ENCODE measurements at places on chromosomes 13 and 19.

GRCh38 chr13:45921162-45921736, 69.7 kb upstream of the SIAH3 start:
- DNase-seq: no peak

- no peak for DNase-seq
Observed at GRCh38 chr19:40947573-40947972, 43.5 kb upstream of the CYP2B6 start.

GRCh38 chr13:85768946-85769345, 30.3 kb downstream of the SLITRK6 start:
- no peak for DNase-seq

- DNase-seq: no peak
Observed at GRCh38 chr19:38213469-38213868, 10.6 kb downstream of the DPF1 start.

DNA sequence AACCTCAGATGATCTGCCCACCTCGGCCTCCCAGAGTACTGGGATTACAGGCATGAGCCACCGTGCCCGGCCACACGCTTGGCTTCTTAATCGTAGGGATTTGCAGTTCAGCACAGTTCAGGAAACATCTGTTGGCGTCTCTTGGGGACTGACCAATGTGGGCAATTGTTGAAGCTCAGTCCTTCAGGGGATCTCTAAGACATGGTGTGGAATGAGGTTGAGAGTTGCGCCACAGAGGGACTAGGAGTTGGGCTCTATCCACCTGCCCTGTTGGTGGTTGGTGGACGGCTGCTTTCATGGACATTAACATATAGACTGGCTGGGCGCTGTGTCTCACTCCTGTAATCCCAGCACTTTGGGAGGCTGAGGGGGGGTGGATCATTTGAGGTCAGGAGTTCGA, 37.3 kb upstream of the SIN3B start:
- no peak for DNase-seq

DNA sequence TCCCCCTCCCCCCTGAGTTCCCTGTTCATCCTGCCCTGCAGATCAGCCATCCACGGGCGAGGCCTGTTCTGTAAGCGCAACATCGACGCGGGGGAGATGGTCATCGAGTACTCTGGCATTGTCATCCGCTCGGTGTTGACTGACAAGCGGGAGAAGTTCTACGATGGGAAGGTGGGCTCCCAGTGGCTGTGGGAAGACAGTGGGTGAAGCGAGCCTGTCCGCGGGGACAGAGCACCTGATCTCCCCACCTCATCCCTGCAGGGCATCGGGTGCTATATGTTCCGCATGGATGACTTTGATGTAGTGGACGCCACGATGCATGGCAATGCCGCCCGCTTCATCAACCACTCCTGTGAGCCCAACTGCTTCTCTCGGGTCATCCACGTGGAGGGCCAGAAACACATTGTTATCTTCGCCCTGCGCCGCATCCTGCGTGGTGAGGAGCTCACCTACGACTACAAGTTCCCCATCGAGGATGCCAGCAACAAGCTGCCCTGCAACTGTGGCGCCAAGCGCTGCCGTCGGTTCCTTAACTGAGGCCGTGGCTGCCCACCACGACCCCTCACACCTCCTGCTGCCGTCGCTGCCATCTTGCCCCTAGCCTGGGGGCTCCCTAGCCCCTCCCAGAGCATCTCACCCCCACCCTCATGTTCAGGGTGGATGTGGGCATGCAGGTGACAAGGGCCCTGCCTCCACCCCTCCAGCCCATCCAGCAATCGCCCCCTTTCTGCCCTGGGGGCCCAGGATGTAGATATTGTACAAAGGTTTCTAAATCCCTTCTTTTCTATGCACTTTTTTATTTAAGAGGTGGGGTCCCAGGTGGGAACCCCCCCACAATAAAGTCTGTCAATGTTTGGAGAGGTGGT, 4.0 kb downstream of the IGFLR1 start:
- no peak for DNase-seq

DNA sequence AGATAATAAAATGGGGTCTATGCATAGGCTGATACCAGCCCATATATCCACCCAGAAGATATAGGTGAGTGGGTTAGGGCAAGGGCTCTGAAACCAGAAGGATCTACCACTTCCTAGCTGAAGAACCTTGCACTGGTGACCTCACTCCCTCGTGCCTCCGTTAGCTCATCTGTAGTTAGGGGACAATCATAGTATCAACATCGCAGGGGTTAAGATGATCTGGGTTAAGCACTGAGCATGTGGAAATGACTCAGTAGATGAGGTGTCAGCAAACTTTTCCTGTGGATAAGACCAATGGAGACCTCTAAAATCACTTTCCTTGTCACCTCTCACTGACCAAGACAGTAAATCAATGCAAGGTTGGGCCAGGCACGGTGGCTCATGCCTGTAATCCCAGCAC, 30.5 kb downstream of the TNFSF14 start:
- no peak for DNase-seq

DNA sequence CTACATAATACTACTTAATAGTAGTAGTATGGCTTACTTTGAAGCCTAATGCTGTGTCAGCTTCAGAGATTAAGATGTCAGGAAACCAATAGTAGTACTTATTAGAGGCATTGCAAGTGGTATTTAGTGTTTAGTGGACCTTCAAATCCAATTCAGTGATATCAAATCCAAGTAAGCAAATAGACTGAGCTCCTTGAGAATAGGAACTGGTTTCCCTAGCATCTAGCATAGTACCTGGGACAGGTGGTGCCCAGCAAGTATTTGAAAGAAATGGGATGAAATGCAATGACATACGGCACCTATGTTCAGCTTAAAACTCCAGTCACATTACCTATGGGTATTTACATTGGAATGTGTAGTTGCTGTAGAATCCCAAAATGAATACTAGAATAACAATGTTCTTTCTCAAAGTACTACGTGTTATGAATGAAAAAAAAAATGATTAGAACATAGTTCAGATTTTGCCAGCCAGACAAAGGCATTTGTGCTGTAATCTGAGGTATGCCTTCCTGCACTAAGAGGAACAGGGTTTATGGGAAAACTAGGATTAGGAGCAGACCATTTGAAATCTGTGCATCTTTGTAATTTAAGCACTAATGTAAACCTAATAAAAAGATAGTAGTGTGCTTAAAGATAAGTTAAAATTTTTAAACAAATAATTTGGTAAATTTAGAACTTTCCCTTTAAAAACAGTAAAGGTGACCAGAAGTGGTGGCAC, 17.1 kb downstream of the LSM14A start:
- DNase-seq: no peak

DNA sequence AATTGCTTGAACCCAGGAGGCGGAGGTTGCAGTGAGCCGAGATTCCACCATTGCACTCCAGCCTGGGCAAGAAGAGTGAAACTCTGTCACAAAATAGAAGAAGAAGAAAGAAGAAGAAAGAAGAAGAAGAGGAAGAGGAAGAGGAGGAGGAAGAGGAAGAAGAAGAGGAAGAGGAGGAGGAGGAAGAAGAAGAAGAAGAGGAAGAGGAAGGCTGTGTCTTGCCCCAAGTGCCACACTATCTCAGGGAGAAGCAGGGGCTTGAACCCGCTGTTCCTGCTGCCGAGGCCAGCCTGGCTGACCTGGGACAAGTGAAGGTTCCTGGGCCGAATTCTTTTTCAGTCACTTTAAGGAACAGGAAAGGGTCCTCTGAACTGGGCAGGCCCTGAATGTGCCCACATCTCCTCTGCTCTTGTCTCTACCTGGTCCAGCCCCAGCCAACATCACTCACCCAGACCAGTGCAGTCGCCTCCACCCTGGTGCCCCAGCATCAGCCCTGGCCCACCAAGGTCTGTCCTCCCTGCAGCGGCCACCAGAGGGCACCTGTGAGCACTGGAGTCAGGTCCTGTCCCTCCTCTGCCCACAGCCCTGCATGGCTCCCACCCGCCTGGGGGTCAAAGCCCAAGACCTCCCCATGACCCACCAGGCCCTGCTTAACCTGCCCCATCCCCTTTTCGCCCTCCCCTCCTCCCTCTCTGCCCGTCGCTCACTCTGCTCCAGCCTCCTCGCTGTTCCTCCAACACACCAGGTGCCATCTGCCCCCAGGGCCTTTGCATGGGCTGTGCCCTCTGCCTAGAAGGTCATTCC, 20.0 kb downstream of the TICAM1 start:
- DNase-seq: peak; percentile 73

GRCh38 chr13:113002206-113002912, 33.3 kb downstream of the MCF2L start:
- no peak for DNase-seq

DNA sequence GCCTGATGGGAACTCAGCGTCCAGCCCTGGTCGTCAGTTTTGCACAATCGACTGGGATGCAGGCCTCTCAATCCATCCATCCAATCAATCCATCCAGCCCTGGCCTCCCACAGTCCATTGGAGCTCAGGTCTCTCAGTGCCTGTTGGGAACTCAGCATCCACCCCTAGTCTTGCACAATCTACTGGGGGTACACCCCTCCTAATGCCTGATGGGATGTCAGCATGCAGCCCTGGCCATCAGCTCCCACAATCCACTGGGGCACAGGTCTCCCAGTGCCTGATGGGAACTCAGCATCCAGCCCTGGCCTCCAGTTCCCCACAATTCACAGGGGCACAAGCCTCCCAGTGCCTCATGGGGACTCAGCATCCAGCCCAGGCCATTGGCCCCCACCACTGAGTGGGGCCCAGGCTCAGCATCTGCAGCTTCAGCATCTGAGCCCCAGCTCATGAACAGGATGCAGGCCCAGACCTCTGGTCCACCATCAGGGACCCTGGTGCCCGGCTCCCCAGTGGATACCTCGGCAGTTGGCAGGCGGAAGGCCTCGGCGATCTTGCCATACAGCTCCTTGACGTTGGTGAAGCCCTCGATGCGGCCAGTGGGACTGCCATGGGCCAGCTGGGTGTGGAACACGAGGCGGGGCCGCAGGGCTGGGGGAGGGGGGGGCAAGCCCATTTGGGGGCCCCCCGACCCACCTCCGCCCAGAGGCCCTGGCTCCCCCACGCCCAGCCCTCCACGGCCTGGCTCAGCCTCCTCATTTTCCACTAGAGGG, 7.2 kb upstream of the PTGER1 start:
- DNase-seq: no peak

DNA sequence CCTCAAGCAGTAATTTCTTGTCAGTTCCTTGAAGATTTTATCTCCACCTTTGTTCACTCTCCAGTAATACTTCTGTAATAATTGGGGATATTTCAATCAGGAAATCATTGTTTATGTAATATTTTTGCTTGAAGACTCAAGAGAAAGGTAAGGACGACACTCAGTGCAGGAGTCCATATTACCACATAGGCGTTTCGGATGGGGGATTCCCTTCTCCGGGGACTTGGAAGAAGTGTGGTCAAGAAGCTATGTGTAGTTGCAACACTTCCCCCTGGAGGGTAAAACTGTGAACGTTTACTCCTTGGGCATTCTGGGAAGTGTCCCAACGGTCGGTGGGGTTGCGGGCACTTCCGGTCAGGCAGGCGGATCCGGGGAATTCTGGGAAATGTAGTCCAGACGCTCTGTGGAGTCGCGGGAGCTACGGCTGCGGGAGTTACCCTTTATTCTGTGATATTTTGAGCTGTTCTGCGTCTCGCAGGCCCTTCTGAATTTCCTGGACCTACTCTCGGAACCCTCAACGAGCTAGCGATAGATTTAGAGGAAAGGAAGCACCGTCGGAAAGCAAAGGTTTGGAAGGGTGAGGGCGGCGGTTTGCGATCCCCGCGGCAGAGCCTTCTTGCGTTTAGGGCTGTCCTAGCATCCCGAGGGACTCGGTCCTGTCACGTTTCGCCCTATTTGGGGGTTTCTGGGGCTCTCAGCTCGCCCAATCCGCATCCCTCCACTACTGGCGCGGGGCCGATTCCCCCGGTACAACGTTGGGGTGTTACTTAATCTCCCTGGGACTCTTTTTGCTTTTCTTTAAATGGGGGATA, at the start of gene ZNF221:
ZNF221 (plus strand) TSS at position 395 of the 812 bp plus-strand sequence. CDS start 11,499 bp downstream, outside the sequence.
- DNase-seq: peak; percentile 8

DNA sequence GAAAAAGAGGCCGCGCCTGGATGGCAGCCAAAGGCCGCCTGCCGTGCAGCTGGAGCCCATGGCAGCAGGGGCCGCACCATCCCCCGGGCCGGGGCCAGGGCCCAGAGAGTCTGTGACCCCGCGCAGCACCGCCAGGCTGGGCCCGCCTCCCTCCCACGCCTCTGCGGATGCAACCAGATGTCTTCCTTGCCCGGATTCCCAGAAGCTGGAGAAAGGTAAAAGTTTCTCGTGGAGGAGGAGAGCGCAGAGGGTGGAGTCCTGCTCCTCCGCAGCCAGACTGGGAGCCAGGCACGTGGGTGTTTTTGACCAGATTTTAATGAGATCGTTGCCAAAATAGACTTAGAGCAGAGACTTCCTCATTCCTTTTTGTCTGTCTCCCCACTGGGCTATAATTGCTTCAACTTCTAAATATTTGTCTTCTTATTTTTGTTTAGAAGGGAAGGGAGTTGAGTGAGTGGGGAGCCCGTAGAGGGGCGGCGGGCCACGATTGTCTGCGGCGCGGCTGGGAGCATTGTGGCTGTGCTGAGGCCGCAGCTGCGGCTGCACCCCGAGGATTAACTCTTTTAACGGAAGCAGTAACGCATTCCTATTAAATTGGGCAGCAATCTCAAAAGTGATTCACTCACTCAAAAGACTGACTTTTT, 22.8 kb upstream of the NDUFS7 start:
- DNase-seq: no peak

DNA sequence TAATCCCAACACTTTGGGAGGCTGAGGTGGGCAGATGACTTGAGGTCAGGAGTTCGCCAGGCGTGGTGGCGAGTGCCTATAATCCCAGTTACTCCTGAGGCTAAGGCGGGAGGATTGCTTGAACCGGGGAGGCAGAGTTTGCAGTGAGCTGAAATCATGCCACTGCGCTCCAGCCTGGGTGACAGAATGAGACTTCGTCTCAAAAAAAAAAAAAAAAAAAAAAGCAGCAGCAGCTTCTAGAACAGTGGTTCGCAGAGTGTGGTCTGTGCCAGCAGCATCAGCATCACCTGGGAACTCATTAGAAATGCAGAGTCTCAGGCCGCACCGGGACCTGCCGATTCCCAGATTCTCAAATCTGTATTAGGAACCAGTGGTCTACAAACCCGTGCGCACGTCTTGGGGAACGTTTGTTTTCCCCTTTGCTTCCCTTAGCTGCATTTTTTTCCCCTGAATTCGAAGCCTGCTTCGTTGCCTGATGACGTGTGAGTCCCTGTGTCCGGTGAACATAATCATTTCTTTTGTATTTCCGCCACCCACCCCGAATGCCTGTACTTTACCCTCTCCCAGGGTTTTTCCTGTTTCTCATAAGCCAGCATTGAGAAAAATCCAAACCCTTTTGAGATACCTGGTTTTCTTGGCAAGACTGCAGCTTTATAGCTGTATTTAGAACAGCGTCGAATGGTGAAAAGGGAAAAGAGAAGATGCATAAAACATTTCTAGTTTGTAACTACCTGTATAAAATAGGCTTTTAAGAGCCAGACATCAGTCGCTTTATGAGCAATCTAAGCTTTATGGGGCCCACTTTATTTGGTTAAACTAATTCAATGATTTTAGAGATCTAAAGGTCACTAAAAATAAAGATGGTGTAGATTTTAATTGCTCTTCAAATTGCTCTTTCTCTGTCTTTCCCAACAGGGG, 49.8 kb downstream of the BICRA start:
- DNase-seq: no peak

Measured in activated CD4-positive, CD25-positive, alpha-beta regulatory T cell (primary cell).